Naive B cell (primary cell): ENCODE measurements at places on chromosomes 12 and 14.

GRCh38 chr14:89629383-89629782 lies 212.3 kb upstream of the FOXN3 start:
- no peak for DNase-seq

- no peak for DNase-seq
Observed at GRCh38 chr12:8742501-8742900, 44.7 kb downstream of the RIMKLB start.

GRCh38 chr12:26090836-26091510 lies 33.9 kb downstream of the BHLHE41 start:
- DNase-seq = no peak

- DNase-seq = no peak
Observed at GRCh38 chr12:72465155-72465554, 193.0 kb downstream of the TRHDE start.

DNA sequence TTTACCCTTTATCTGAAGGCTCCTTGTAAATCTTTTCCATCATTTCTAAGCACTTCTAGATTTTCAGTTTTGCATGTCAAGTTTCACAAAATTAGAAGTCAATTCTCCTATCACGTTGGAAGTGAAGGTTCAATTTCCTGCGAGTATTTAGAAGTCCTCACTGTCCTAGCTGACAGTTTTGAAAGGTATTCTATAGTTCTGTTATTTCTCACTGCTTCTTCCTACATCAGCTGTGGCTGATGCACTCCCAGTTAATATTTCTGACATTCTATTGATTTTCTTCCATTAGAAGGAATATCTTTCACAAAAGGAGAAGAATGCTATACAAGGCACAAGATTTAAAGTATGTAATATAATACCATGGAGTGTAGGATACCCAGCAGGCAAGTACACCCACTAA lies 15.8 kb upstream of the TMCC3 start:
- no peak for DNase-seq
